Chondrocyte (in vitro differentiated cells): ENCODE measurements at places on chromosomes 7 and 10. TPM values are rescaled to one million over a fixed set of nuclear protein-coding genes. Genes with fewer than 3 reads are reported as not detected.

The NOS3 gene
- not detected in 3 replicates for total RNA-seq

- no peak overlapping the region for H3K4me3 ChIP-seq
- DNase-seq, result no peak
- H3K27ac ChIP-seq, result no peak overlapping the region
These were observed 154.0 kb downstream of the RAB11FIP2 start for GRCh38 chr10:117892681-117893220.

DNA sequence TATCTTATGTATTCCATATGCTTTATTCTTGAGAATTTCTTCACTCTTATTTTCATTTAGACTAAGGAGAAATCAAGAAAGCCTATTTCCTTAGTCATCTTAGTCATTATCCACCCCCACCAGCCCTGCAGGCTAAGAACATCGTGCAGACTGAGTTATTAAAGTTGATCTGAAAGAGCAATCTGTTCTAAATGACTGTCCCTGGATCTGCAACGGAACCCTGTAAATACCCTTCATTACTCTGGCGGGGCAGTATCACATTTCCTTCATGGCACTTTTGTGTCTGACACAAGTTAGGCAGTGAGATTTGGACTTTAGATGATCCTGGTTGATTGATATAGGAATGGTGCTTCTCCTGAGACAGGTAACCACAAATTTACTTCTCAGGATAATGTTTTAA lies 3.5 kb upstream of the MYPN start:
- no peaks in the 10 kb centered on the region for H3K27me3 ChIP-seq
- peak overlapping the region; percentile 28 for H3K27ac ChIP-seq
- no peaks in the 10 kb centered on the region for H3K36me3 ChIP-seq
- DNase-seq, result no peak
- H3K4me1 ChIP-seq, result peaks cover 64% of the 10 kb centered on the region
- H3K4me3 ChIP-seq, result no peak overlapping the region

DNA sequence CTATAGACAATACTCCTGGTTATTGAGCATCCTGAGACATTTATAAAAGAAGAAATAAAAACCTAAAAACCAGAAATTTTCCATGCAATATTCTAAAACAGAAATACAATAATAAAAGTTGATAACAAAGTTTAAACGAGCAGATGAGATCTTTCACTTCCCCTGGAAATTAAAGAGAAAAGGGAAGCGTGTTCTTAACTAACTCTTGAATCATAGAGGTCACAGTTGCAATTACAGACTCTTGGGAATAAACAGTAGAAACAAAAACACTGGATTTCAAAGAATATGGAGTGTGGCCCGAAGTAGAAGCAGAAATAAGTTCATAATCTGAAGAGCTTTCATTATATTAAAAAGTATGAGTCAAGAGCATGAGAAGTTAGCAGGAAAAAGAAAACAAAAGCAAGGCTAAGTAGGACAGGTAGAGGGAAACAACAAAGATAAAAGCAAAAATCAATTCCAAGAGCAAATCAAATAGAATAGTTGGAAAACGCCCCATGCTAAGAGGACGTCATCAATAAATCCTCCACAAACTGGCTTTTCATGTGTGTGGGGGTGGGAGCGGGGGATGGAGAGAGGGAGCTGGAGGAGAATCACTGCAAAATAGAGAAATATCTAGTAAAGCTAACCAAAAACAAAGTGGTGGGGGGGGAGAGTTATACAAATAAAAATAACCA lies 55.2 kb upstream of the C10orf71 start:
- no peaks in the 10 kb centered on the region for H3K4me1 ChIP-seq
- no peak for DNase-seq
- H3K4me3 ChIP-seq, result no peak overlapping the region

DNA sequence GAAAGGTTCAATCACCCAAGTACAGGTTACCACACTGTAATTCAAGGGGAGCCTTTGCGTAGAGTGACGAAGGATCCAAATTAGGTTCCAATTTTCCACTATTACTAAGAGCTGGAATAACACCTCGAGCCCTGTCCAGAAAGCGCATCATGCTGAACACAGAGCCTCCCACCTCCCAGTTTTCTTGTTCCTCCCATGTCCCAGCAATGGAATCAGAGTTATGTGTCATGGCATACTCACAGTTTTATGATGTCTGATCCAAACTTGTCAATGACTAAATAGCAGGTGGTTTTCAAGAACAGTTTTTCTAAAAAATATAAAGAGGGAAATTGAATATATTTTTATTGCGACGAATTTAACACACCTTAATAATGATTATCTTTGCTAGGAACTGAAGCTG lies 50.6 kb downstream of the AOAH start:
- no peaks in the 10 kb centered on the region for H3K36me3 ChIP-seq
- no peak overlapping the region for H3K27ac ChIP-seq
- DNase-seq, result no peak
- no peaks in the 10 kb centered on the region for H3K27me3 ChIP-seq
- H3K4me1 ChIP-seq, result peaks cover 3% of the 10 kb centered on the region

- H3K27me3 ChIP-seq, result no peaks in the 10 kb centered on the region
- H3K36me3 ChIP-seq, result peaks cover 2% of the 10 kb centered on the region
- no peak for DNase-seq
- H3K4me1 ChIP-seq, result no peaks in the 10 kb centered on the region
- H3K27ac ChIP-seq, result no peak overlapping the region
These were observed 364.8 kb downstream of the SFMBT2 start for GRCh38 chr10:7045891-7046599.
